NCI-H1105 (cell line): ENCODE measurements at places on chromosomes 7 and 10.

DNA sequence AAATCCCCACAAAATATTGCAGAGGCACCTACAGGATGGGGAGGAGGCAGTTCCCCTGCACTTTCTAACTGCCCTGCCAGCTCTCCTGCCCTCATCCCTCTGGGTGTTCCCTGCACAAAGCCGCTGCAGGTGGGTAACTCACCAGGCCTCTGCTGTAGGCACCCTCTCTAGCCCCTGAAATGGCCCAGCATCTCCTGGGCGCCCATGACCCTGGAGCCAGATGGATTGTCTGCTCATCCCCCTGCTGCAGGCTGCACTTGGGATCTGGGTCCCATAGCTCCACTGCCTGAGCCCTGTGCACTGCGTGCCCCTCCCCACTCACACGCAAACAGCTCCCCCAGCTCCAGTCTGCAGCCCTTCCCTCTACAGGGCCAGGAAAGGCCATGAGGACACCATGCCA is 130.9 kb downstream of the C10orf105 start:
- DNase-seq: no peak

- DNase-seq: no peak
Observed at GRCh38 chr10:77873536-77874380, 52.8 kb downstream of the DLG5 start.

DNA sequence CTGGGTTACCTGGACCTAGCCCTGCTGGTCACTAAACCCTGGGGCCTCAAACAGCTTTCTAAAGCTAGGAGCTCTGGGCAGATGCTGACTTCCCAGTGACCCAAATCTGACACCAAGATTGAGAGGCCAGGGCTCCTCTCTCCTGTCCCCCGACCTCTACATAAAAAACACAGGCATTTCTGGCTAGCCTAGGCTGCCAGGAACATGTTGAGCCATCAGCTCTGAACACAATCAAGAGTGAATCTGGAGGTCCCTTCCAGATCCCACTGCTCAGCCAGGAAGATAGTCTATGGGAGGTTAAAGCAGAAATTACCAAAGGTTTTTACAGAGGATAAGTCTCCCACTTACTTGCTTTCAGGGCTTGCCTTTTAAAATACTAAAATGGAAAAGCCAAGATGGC is 22.1 kb upstream of the PDE1C start:
- DNase-seq: no peak

GRCh38 chr7:977326-978048 is 2.1 kb upstream of the COX19 start:
- no peak for DNase-seq

DNA sequence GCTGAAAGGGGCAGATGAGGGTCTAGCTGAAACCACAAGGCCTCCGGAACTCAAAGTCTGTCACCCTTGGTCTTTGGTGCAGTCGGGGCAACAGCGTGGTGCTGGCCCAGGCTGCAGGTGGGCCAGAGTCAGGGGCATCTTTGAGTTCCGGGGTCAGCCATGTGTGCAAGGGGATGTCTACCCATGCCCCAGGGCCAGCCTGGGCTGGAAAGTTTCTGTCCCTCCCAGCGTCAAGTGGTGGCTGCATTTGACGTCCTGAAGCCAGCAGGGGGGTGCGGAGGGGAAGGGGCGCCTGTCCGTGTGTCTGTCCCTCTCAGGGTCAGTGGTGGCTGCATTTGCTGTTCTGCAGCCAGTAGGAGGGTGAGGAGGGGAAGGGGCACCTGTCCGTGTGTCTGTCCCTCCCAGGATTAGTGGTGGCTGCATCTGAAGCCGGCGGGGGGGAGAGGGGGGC is 638 bp downstream of the BRAT1 start:
- DNase-seq: no peak

- no peak for DNase-seq
Observed at GRCh38 chr10:51675088-51675487, 24.3 kb downstream of the CSTF2T start.

DNA sequence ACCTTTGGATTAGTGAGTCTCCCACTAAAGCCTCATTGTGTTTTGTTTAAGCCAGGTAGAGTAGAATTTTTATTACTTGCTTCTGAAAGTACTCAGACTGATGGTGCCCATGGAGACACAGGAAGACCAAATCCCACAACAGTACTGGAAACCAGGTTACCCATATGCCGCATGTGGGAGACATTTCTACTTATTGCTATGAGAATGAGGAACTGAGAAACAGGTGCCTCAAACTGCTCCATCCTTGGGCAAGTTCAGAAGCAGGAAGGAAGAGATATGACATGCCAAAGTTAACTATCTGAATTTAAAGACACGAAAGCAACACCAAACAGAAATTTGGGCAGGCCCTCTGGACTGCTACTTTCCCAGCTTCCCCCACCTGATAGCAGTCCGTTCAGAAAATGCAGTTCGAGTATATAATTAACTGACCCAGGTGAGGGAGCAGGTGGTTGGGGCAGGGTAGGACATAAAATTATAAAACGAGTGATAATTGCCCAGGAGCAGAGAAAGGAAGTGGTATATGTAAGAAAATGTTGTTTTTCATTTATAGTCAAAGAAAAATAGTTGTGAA is 382.3 kb upstream of the MTPN start:
- no peak for DNase-seq

DNA sequence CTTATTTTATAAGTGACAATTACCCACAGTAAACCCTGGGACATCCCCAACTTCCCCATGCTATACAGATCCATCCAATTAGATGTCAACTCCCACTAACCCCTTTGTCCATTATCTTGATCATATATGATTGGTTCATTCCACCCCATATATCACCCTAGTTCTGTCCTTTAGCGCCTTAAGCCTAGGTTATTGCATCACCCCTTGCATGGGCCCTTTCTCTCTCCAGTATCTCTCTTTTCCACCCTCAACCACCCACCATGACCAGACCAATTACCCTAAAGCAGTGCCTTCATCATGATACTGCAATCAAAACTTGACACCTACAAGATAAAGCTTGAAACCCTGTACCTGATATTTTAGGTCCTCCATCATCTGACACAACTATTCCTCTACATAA is 37.9 kb upstream of the GATAD1 start:
- DNase-seq: no peak
